ENCODE measurements at places on chromosomes 3 and 15.
A peak's percentile ranks its signal among the peaks of the same experiment; 100 is the strongest.

- no peak for DNase-seq
Measured at GRCh38 chr3:183481582-183481981, 53.2 kb upstream of the MCF2L2 start.

DNA sequence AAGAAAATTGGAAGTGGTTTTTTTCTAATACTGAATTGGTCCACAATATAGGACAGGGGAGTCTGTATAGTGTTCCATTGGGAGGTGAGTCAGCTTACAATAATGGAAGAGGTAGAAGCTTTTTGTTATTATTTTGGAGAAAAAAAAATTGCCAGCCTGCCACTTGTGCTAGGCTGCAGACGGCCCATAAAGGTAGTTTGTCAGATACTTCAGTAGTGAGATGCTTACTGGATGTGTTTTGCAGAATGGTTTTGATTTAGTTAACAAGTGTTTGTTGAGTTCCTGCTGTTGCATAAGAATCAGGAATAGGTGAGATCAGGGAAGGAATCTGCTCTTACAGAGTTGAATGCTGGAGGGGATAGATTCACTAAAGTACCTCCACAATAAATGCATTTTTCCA is 1.0 kb downstream of the DTWD1 start:
- DNase-seq = no peak

DNA sequence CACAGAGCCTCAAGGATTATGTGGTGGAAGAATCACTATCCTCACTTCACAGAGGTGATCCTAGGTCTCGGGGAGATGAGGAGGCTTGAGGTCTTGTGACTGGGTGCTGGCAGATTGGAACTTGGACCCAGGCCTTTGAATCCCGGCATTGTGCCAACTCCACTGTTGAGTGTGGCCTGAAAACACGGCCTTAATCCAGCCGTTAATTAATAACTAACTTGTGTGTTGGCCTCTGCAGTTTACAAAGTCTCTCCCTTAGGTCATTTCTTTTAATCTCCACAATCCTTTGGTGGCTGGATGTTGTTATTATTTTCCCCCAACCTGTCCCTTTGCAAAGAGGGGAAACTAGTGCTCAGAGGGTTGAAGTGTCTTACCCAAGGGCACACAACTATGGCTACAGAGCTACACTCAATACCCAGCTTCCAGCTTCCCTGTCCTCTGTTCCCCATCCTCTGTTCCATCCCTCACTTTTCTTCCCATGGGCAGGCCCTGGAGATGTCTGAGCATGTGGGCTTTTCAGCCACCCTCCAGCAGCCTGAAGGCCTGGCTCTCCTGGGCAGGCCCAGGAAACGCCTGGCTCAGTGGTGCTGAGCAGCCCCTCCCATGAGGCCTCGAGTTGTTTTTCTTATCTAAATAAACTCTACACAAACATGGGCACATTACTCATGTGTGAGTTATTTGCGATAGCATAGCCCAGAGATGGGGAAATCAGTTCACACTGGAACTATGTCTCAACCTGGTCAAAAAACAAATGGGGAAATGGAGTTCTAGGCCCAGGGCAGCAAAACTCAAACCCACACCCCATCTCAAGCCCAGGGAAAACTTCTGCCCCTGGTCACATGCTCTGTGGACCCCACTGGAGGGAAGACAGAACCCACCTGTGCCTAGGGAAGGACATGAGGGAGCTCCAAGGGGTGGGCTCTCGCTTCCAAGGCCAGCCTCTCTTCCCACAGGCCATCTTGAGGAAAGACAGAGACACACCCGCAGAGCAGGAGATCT is 16.8 kb upstream of the SMAD3 start:
- no peak for DNase-seq

GRCh38 chr15:37078566-37078965 is 21.8 kb downstream of the MEIS2 start:
- DNase-seq = no peak

DNA sequence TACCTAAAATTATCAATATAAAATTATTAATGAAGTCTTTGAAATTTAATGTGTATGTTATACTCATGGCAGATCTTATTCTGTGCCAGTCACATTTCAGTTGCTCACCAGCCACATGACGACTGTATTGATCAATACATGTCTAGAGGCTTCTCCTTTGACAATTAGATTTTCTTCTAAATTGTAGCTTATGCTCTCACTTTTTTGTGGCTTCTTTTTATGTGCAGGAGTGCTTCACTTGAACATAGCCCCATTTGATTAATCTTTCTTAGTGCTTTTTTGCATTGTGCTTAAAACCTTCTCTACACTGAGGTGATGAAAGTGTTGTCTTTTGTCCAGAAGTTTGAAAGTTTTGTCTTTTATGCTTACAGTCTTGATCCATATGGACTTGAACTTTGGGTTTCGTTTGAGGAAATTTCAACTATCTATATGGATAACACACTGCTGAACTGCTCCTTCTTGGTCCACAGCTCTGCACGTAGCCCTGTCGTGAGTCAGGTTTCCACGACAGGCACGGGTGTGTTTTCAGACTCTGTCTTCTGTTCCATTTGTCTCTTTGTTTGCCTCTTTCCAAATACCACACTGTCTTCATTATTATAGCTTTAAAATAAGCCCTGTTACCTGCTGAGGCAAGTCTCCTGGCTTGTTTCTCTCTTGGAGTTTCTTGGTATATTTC is 393.9 kb upstream of the CFAP20DC start:
- no peak for DNase-seq

DNA sequence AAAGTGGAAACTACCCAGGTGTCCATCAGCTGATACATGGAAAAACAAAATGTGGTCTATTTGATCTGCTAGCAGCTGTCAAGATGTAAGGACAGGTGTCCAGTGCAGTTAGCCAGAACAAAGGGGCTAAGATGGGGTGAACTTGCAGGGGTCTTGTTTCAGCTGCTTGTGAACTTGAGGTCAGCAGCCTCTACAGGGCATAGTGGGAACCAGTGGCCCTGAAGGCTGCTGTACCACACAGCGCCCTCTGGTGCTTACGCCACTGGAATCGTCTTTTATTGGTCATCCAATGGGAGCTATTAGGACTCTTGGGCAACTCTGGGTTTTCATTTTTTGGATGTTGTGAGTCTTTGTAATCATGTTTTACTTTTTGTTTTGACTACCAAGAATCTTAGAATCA is 62.2 kb upstream of the CTSH start:
- DNase-seq = peak; percentile 70

GRCh38 chr3:195883160-195883559 is 25.2 kb downstream of the TNK2 start:
- no peak for DNase-seq

DNA sequence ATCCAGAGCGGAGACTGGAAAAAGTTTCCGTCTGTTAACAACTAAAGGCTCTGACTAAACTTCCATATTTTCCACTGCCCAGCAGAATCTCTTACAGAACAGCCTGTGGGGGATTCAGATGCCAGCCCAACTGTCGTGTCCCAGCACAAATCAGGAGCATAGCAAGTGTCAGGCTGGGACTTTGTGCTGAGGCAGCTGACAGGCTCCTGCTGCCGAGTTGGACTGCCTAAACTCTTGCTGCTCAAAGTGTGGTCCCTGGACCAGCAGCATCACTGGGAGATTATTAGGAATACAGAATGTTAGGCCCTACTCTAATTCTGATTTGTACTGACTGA is 31.2 kb upstream of the CMTM7 start:
- no peak for DNase-seq

DNA sequence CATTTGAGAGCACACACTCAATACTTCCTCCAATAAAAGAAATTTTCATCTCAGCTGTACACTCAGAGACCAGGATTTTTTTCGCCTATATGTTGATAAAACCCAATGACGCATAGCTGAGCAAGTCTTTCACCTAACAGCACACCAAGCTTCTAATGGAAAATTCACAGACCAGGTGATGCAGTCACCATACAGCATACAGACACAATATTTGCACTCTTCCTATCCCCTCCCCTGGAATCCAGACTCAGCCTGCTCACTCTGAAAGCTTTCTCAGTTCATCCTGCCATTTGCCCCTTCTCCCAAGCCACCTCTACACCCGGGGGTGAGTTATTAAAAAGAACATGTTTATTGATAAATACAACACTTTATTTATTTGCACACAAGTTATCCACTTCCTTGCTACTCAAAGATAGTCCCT is 1.7 kb downstream of the TBC1D5 start:
- DNase-seq = peak; percentile 74

DNA sequence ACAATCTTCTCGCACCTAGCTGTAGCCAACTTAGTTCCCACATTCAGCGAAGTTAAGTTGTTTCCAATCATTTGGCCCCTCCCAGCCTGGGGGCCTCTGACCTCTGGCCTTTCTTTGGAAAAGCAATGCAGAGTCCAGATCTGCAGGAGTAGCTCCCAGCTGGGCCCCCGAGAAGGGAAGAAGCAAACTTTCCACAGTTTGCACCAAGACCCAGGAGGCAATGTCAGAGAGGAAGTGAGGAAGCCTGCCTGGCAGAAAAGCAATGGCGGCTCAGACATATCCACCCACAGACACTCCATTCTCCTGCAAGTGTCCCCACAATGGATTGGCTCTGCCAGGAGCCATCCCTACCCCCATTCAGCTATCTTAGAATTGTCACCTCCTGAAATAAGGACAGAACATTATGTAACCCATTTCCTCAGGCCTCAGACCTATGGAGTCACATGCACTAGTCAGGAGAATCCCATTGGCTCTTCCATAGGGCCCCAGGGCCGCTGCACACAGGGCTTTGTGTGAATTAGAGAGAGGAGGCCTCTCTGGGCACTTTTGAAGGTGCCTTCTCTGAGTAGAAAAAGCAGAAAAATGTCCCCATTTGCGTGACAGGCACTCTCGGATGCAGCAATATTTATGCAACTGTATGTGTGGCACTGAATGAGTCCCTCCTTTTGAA is 3.0 kb upstream of the BUB1B start:
- DNase-seq = no peak

DNA sequence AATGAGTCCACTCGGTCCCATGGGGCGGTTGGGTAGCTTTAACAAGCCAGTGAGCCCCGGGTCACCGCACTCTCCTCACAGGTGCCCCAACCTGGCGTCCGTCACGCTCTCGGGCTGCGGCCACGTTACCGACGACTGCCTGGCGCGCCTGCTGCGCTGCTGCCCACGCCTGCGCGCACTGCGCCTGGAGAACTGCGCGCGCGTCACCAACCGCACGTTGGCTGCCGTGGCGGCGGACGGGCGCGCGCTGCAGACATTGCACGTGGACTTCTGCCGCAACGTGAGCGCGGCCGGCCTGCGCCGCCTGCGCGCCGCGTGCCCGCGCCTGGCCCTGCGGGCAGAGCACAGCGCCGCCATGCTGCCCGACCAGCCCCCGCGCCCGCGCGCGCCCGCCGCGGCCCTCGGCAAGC is 3.4 kb downstream of the FBXL22 start:
- DNase-seq = peak; percentile 85

GRCh38 chr15:79208179-79208578 is 74.3 kb upstream of the ANKRD34C start:
- DNase-seq = no peak

DNA sequence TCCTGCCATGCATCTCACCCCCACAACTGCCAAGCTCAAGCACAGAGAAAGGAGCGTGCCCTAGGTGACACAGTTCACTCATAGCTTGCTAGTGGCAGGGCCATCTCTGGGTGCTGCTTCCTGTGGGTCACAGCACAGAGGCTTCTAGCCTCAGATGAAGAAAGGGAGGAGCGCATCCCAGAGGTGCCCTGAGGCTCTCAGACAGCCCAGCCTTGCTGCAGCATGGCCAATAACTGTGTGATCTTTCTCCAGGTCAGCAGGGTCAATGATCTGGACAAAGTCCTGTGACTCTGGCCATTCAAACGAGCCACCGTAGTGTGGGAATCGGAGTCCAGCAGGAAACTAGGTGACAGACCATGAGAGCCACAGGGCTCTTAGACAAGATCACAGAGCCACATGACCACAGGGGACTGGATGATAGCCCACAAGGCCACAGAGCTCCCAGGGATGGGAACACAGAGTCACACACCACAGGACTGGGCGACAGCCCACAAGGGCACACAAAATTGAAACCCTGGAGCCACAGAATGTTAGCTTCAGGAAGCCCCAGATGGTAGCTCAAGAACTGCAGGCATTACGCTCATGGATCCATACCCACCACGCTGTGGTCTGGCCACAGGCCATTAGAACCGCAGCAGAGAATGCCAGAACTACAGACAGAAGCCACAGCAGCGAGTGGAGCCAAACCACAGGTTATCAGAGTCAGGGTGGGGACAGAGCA is 25.9 kb upstream of the GRIP2 start:
- DNase-seq = no peak

GRCh38 chr3:193240850-193241706 is at the start of gene PLAAT1:
Gene PLAAT1 (plus strand): TSS chr3:193241222. CDS start chr3:193255651, 14,429 bp downstream.
- DNase-seq = no peak

DNA sequence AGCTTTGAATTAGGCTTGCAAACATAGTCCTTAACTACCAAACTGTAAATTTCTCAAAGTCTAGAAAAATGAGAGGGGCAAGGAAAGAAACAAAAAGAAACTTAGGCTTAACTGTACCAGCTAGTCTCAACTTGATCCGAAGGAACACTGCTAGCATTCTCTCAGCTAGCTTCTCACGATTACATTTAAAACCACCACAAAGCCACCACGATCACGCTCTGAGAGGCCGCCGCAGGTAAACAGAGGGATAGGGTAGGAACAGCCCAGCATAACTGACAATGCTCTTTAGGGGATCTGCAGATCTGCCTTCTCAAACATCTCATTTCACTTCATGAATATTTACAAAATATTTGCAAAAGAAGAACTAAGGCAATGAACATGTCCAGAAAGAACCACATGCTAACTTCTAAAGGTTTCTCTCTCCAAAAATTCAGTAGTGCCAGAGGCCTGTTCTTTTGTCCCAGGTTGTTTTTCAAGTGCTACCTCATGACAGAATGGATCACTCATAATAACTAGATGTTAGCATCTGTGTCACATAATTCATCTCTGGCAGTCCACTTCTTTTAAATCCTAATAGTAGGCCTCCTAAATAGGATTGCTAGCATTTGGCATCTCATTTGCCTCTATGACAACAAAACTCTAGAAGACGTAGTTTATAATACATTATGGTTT is 18.9 kb downstream of the VGLL4 start:
- no peak for DNase-seq

- DNase-seq = no peak
Measured at GRCh38 chr15:25394898-25395297, 43.9 kb downstream of the UBE3A start.

DNA sequence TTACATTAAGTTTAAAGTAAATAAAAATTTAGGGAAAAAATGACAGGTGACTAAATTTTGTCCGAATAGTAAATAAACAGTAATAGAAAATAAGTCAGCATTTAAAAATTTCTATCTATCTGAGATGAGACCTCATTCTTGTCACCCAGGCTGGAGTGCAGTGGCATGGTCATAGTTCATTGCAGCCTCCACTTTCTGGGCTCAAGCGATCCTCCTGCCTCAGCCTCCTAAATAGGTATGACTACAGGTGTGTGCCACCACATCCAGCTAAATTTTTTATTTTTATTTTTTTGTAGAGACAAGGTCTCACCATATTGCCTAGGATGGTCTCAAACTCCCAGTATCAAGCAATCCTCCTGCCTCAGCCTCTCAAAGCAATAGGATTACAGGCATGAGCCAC is 7.8 kb downstream of the KPNA4 start:
- DNase-seq = no peak

- DNase-seq = no peak
Measured at GRCh38 chr3:53773611-53774368, 72.4 kb downstream of the CHDH start.

- no peak for DNase-seq
Measured at GRCh38 chr15:38680775-38681174, 116.2 kb upstream of the RASGRP1 start.

- DNase-seq = no peak
Measured at GRCh38 chr15:26013981-26014380, 150.9 kb upstream of the ATP10A start.
